CD4-positive, alpha-beta T cell treated with Interleukin-6 at 100 ng/mL for 8 hours (primary cell): ENCODE measurements at places on chromosomes 12 and 14.

- no peak for DNase-seq
Measured at GRCh38 chr14:56814519-56814959, 4.3 kb upstream of the OTX2 start.

GRCh38 chr12:114993165-114993564, 309.2 kb upstream of the TBX3 start:
- DNase-seq = no peak

DNA sequence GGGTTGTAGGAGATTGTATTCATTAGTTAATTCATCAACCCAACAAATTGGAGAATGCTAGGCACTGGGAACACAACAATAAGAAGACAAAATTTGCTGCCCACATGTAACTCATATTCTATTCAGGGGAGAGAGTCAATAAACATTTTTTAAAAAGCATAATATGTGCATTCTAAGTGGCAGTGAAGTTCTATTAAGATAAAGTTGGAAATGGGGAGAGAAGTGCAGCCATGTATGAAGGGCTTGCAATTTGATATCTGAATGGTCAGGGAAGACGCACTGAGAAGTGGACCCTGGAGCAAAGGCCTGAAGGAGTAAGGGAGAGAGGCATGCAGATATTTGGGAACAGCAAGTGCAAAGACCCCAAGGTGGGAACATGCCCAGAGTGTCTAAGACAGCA, 40.2 kb upstream of the CHST11 start:
- no peak for DNase-seq

GRCh38 chr14:96863327-96863985, 66.3 kb downstream of the VRK1 start:
- no peak for DNase-seq

- DNase-seq = no peak
Measured at GRCh38 chr14:73833034-73833433, 18.6 kb upstream of the PTGR2 start.

DNA sequence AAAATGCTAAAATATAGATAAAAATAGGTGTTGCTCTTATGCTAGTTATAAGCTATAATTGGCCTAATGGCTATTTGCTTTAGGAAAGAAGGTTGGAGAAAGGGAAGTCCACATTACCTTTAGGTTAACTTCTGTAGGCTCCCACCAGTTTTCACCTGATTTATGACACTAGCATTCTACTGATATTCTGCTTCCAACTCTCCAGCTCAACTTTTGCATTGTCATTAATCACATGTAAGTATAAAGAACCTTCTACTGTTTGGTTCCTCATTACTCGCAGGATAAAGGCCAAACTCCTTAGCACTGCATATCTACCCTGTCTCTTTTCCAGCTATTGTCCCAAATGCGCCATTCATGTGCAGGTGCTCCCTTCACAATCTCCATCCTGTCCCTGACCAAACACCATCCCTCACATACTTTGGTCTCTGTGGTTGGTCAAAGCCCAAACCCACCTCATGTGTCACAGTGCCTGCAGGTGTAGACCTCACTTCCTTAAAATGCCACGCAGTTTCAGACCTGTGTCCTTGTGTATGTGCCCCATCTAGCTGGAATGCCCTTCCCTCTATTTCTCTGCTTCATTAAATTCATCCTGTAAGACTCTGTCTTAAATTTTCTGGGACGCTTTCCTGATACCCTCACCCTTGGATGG, 3.3 kb downstream of the DDHD1 start:
- no peak for DNase-seq

GRCh38 chr12:42237853-42238239, 202 bp downstream of the YAF2 start:
- no peak for DNase-seq

DNA sequence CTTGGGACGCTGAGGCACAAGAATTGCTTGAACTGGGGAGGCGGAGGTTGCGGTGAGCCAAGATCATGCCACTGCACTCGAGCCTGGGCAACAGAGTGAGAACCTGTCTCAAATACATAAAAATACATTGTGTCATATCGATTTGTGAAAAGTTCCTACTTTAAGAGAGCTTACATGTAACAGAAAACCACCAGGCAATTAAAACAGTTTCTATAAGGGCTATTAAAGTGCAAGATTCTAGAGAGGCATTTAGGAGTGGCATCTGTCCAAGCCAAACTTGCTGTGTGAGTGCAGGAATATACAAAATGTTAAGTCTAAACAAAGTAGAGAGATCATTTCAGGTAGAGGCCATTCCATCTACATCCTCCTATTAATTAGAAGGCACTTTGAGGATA, 1.7 kb upstream of the NEK9 start:
- no peak for DNase-seq

GRCh38 chr14:42014301-42014700, 407.6 kb downstream of the LRFN5 start:
- DNase-seq = no peak

DNA sequence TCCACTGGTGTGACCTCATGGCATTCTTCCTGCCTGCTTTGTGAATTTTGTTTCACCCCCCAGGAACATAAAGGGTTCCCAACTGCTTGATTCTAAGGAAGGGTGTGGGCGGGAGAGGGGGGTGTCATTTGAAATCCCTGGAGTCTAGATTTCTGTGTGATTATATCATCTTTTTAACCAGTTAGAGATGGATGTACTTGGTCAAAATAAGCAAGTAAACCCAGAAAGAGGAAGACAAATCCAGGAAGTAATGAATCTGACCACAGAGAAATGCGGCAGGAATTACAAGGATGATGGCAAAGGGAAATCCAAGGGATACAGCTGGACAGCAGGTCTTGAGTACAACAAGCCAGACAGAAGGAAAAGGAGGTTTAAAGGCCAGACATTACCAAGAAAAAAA, 38.9 kb downstream of the DMAC2L start:
- no peak for DNase-seq

DNA sequence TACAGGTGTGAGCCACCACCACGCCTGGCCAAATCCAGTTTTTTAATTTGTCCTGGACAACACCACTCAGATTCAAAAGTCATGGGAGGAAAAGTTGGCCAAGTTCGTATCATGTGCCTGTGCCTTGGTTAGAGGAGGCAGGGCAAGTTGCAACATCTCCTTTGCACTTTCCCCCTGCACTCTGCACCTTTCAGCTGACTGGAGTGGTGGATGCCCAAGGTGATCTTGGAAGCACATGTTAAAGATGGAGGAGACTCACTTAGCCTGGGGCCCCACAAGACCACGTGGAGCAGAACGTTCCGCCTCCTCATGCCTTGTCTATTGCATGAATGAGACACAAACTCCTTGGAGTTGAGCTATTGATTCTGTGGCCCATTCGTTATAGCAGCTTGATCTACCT, 82.1 kb upstream of the FZD10 start:
- DNase-seq = no peak

- DNase-seq = no peak
Measured at GRCh38 chr12:112381406-112381882, 787 bp downstream of the HECTD4 start.

- no peak for DNase-seq
Measured at GRCh38 chr14:36751106-36751505, 89.4 kb downstream of the PAX9 start.

GRCh38 chr12:46609273-46609623, 216.5 kb downstream of the SLC38A4 start:
- DNase-seq = peak; percentile 38

- DNase-seq = no peak
Measured at GRCh38 chr14:55847766-55848165, 267.8 kb downstream of the KTN1 start.

DNA sequence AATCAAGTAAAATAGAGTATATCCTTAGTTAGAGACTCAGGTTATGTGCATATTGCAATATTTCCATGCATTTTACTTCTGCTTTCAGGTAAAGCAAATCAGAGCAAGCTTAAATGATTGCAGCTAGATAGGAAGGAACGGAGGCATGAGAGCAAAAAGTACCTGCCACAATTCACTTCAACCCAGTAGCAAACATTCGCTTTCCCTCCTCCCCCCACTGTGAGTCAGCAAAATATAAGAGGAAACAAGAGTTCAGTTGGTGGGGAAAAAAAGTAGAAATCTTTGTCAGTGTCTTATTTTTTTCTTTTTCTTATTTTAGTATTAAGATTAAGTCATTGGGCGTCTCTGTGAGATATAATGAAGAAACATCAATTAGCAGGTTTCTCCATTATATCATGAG, 475.4 kb downstream of the NPAS3 start:
- no peak for DNase-seq

- DNase-seq = no peak
Measured at GRCh38 chr14:63011623-63012022, 33.6 kb downstream of the KCNH5 start.

- peak; percentile 90 for DNase-seq
Measured at GRCh38 chr14:89720741-89721729, 233.5 kb downstream of the EFCAB11 start.

DNA sequence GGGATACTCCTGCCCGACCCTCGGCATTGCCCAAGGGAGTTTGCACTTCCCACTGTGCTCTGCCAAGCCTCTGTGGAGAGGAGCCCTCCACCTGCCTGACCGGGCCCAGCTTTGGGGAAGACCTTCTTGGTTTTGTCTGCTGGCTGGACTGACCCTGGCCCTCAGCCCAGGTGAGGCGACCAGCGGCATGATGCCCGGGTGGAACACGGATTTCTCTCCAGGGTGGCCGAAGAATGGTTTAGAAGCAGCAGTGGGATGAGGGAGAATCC, 15.6 kb downstream of the ZBTB42 start:
- DNase-seq = no peak

GRCh38 chr14:38238332-38238731, 17.6 kb downstream of the CLEC14A start:
- no peak for DNase-seq

DNA sequence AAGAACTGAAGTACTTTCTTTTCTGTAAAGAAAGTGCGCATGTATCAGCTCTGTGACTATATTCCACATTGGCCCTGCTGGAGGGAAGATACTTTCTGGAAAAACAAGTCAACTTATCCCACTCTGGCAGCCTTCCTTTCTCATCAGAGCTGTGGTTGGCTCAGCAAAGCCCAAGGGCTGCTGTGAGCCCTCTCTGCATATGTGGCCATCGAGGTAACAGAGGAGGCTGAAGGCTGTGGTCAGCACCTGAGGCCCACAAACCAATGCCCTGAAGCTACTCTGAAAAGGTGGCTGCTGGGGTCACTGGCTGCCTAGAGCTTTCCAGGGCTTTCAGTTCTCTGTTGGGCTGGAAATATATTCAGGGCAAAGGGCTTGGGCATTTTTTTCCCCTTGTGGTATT, 70.8 kb upstream of the IGF1 start:
- DNase-seq = no peak

DNA sequence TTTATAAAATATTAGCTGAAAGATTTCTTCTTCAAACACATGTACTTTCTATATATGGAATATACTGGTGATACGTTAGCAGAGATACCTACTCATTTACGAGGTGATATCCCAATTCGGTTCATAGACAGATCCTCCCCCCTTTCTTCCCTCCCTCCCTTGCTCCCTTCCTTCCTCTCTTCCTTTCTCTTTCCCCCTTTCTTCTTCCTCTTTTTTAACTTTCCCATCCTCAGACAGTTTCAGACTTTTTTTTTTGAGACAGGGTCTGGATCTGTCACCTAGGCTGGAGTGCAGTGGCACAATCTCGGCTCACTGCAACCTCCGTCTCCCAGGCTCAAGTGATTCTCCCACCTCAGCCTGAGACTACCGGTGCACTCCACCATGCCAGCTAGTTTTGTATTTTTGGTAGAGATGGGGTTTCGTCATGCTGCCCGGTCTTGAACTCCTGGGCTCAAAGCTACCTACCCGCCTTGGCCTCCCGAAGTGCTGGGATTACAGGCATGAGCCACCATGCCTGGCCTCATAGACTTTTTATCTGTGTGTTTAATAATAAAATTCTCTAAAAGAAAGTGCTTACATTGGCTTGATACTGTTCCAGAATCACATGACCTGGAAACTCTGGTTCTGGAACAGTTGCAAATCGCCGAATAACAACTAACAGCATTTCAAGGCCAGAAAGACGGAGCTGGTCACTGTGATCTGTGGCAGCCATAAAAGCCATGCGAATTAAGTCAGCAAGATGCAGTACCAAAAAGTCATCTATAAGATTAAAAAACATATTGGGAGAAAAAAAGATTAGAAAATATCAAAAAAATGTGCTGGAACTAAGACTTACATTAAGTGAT, 99.2 kb downstream of the HEATR5A start:
- no peak for DNase-seq

DNA sequence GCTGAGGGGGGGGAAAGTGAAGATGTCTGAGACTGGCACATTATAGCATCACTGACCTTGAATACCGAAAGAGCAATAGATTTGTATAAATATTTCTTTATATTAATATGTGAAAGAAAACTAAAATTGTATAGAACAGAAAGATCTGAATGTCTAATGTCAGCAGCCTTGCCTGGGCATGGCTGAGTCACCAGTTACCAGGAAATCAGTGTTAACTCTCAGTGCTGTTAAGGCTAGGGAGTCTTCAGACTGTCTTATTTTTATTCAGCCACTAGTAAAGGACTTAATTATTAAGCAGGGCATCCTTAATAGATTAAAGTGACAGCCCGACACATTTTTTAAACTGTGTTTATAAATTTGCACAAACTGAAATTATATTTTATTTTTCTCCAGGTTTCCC, 122.9 kb upstream of the AEBP2 start:
- no peak for DNase-seq

DNA sequence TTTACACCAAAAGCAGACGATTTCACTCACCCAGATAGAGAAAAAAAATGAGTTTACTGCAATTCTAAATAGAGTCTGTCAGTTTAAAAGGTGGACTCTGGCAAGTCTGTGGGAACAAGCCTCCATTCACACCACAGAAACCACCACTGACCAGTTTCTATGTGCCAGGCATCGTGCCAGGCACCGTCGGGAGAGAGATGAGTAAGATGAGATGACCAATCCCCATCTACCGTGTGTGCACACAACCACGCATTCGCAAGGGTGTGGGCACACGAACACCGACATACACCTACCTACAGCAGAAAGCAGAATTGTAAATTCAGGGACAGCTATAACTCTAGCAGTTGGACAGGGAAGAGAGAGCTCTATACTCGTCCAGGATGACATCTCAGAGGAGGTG, 58.3 kb downstream of the PRIMA1 start:
- no peak for DNase-seq

- no peak for DNase-seq
Measured at GRCh38 chr12:15984097-15984800, 73.1 kb downstream of the DERA start.

DNA sequence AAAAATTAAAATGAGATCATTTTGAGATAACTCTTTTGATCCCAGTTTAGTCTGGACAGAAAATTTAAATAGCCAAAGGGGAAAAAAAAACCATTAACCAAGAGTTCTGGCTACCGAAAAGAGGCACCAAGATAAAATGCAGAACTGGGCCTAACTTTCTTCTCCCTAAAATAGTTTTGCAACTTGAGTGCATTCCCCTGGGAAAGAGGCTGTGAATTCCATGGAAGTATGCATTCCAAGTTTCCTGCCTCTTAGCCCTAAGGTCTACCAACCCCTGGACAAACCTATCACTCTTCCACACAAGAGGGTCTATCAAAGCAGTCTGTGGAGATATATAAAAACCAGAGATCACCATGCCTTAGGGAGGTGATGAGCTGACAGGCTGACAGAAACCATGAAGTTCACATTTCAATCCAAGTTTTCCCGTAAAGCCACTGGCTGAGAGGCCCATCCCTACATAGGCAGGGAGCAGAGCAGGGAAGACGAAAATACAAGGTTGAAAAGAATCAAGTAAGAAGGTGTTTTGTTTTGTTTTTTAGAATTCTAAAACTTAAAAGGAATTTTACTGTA, 33.8 kb downstream of the DCP1B start:
- no peak for DNase-seq
